ENCODE measurements at places on chromosomes 3 and 15. TPM values are rescaled to one million over a fixed set of nuclear protein-coding genes. Genes with fewer than 3 reads are reported as not detected.
A peak's percentile ranks its signal among the peaks of the same experiment; 100 is the strongest.

- H3K27ac ChIP-seq, result no peak overlapping the region
- H3K4me3 ChIP-seq, result no peak overlapping the region
- H3K4me1 ChIP-seq, result no peaks in the 10 kb centered on the region
- H3K36me3 ChIP-seq, result no peaks in the 10 kb centered on the region
- no peaks in the 10 kb centered on the region for H3K27me3 ChIP-seq
- DNase-seq, result no peak
These were observed 198.8 kb upstream of the CTNNB1 start for GRCh38 chr3:41000471-41000870.

GRCh38 chr15:80744826-80745225 is 34.3 kb upstream of the CEMIP start:
- no peak overlapping the region for H3K27ac ChIP-seq
- H3K36me3 ChIP-seq, result no peaks in the 10 kb centered on the region
- DNase-seq, result no peak
- peaks cover 9% of the 10 kb centered on the region for H3K4me1 ChIP-seq
- no peak overlapping the region for H3K4me3 ChIP-seq

SHQ1 gene
- 54.8 TPM for total RNA-seq

FBXO40 gene
- not detected for total RNA-seq

STRIT1 gene
- not detected for total RNA-seq

GRCh38 chr3:143036557-143036956 is 35.2 kb downstream of the U2SURP start:
- H3K4me3 ChIP-seq, result no peak overlapping the region
- H3K36me3 ChIP-seq, result peaks cover 77% of the 10 kb centered on the region
- no peaks in the 10 kb centered on the region for H3K4me1 ChIP-seq

GABRA5 gene
- not detected for total RNA-seq

GRCh38 chr3:115646027-115646690 is 22.8 kb downstream of the GAP43 start:
- H3K27ac ChIP-seq, result no peak overlapping the region
- DNase-seq, result no peak
- H3K27me3 ChIP-seq, result no peaks in the 10 kb centered on the region
- no peaks in the 10 kb centered on the region for H3K4me1 ChIP-seq

GRCh38 chr3:126529585-126530170 is 5.7 kb downstream of the CHST13 start:
- peaks cover under 1% of the 10 kb centered on the region for H3K4me1 ChIP-seq
- no peak overlapping the region for H3K27ac ChIP-seq
- no peak overlapping the region for H3K4me3 ChIP-seq
- H3K36me3 ChIP-seq, result no peaks in the 10 kb centered on the region

PLA2G4D gene
- not detected for total RNA-seq

- no peaks in the 10 kb centered on the region for H3K27me3 ChIP-seq
- peak overlapping the region; percentile 45 for H3K27ac ChIP-seq
- H3K4me1 ChIP-seq, result peaks cover 17% of the 10 kb centered on the region
- peak; percentile 76 for DNase-seq
- no peak overlapping the region for H3K4me3 ChIP-seq
These were observed 39.5 kb upstream of the TPRG1 start for GRCh38 chr3:189132231-189132671.

- H3K4me1 ChIP-seq, result no peaks in the 10 kb centered on the region
- DNase-seq, result no peak
- no peaks in the 10 kb centered on the region for H3K27me3 ChIP-seq
- H3K27ac ChIP-seq, result no peak overlapping the region
- H3K36me3 ChIP-seq, result no peaks in the 10 kb centered on the region
- H3K4me3 ChIP-seq, result no peak overlapping the region
These were observed 974.5 kb downstream of the CADM2 start for GRCh38 chr3:85933326-85933725.

B3GNT5 gene
- total RNA-seq, result 0.66 TPM

SEMA3G gene
- 0.13 TPM for total RNA-seq

- H3K27me3 ChIP-seq, result no peaks in the 10 kb centered on the region
- H3K4me1 ChIP-seq, result peaks cover 18% of the 10 kb centered on the region
- DNase-seq, result no peak
- H3K36me3 ChIP-seq, result peaks cover 5% of the 10 kb centered on the region
- no peak overlapping the region for H3K27ac ChIP-seq
- H3K4me3 ChIP-seq, result no peak overlapping the region
These were observed 53.1 kb downstream of the PAK2 start for GRCh38 chr3:196792771-196793170.

DNA sequence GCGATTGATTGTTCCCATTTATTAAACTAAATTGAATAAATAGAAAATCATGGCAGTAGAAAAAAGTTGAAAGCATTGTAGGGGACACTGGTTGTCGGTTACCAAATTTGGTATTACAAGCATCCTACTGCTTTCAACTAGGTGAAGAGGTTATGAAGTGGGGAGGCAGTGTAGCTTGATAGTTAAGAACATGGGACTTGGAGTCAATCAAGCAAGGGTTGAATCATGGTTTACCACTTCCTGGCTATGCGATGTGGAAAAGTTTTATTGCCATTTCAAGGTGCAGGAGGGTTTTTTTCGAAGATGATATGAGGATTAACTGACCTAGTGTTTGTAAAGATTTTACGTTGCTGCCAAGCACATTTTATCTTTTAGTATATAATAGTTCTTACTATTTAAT is 318.2 kb upstream of the KCNH8 start:
- no peak overlapping the region for H3K4me3 ChIP-seq
- no peaks in the 10 kb centered on the region for H3K4me1 ChIP-seq
- no peaks in the 10 kb centered on the region for H3K27me3 ChIP-seq
- no peak overlapping the region for H3K27ac ChIP-seq
- no peaks in the 10 kb centered on the region for H3K36me3 ChIP-seq

GOLGA8M gene
- 1.6 TPM for total RNA-seq

GRCh38 chr3:97187771-97188170 is 373.4 kb downstream of the EPHA6 start:
- H3K36me3 ChIP-seq, result no peaks in the 10 kb centered on the region
- no peaks in the 10 kb centered on the region for H3K4me1 ChIP-seq
- no peak overlapping the region for H3K4me3 ChIP-seq
- no peak for DNase-seq

IMPG2 gene
- total RNA-seq, result 0.05 TPM

DNA sequence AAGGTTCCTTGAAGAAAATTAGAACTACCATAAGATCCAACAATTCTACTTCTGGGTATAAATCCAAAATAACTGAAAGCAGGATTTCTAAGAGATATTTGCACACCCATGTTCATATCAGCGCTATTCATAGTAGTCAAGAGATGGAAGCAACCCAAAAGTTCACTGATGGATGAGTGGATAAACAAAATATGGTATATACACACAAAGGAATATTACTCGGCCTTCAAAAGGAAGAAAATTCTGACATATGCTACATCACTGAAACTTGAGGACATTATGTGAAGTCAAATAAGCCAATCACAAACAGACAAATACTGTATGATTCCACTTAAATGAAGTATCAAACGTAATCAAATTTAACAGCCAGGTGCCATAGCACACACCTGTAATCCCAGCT is 13.1 kb downstream of the DET1 start:
- H3K27ac ChIP-seq, result no peak overlapping the region
- H3K4me1 ChIP-seq, result no peaks in the 10 kb centered on the region
- no peaks in the 10 kb centered on the region for H3K27me3 ChIP-seq
- DNase-seq, result no peak
- H3K36me3 ChIP-seq, result peaks cover 18% of the 10 kb centered on the region

MKRN3 gene
- total RNA-seq, result 0.38 TPM

DNA sequence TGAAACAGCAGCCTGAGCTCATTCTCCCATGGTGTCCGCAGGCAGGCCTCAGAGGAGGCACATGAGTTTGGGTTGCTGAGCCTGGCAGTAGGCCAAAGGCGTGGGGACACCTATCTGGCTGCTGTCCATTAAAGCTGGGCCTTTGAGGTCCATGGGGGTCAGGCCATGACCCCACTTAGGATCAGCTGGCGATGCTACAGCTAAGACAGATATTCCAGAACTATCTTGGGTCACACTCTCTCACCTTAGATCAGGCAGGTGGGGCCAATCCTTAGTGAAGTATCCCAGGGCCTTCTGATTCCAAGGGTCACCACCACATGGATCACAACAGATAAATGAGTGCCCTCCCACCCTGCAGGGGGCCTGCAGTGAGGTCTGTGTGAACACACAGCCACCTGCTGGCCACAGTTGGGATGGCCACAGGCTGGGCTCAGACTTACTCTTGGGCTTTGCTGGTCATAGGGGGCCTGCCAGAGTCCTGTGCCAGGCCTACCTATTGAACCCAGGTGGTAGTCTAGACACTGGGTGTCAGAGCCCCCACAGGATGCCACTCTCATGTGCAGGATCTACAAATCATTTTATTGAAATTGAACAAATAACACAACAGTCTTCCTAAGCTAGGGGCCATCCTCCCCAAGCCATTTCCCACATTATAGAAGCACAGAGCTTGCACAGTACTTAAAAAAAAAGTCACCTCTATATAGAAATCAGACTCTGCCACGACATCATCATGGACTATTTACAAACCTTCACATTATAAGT is 2.0 kb upstream of the HYAL2 start:
- DNase-seq, result peak; percentile 43
- peaks cover 32% of the 10 kb centered on the region for H3K4me1 ChIP-seq
- H3K4me3 ChIP-seq, result no peak overlapping the region
- no peaks in the 10 kb centered on the region for H3K27me3 ChIP-seq
- no peak overlapping the region for H3K27ac ChIP-seq
- H3K36me3 ChIP-seq, result peaks cover 36% of the 10 kb centered on the region
